ENCODE measurements at places on chromosomes 5 and 9. TPM values are rescaled to one million over a fixed set of nuclear protein-coding genes. Genes with fewer than 3 reads are reported as not detected.

DNA sequence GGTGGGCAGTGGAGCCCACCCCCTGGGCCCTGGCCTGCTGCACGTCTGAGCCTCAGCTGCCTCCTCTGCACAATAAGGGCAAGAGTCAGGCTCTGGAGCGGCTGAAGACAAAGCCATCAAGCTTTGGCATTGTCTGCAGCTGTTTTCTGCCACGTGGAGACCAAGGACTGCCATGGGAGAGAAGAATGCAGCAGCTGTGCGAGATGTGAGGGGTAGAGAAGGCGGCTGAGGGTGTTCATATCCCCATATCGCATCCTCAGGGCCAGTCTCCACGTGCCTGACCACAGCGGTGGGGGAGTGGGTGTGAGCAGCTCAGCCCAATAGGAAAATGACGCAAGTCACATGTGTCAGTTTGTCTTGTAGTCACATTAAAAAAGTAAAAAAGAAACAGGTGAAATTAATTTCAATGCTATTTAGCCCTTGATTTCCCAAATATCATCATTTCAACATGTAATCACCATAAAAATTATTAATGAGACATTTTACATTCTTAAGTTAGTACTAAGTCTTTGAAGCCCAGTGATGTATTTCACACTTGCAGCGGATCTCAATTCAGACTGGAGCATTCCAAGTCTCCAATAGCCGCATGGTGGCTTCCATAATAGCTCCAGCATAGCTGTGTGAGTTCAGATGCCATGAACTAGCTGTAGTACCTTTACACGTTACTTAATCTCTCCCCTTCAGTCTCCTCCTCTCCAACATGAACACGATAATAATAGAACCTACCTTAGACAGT, 6.6 kb downstream of the C1QTNF2 start:
- no peak overlapping the region for H3K4me3 ChIP-seq
- no peaks in the 10 kb centered on the region for H3K4me1 ChIP-seq
- no peak for DNase-seq
- H3K27me3 ChIP-seq, result peaks cover 18% of the 10 kb centered on the region
- no peaks in the 10 kb centered on the region for H3K36me3 ChIP-seq

DNA sequence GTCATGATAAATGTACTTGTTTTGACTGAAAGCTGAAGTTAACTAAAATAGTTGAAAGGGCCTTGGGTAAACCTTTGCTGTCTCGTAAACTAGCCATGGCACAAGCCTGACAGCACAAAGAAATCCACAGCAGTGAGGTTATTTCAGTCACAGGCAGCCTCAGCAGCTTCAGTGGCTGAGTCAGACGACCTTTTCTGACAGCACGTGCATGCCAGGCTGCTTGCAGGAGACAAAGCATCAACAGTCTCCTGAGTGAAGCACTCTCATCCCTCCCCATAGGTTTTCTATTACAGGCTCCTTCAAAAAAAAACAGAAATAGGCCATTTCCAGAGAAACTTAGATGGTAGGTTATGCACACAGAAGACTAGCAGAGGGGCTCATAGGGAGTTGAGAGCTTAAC, 34.6 kb downstream of the OXCT1 start:
- H3K36me3 ChIP-seq, result peaks cover 44% of the 10 kb centered on the region
- H3K27ac ChIP-seq, result no peak overlapping the region
- no peaks in the 10 kb centered on the region for H3K27me3 ChIP-seq
- no peaks in the 10 kb centered on the region for H3K4me1 ChIP-seq
- H3K4me3 ChIP-seq, result no peak overlapping the region
- DNase-seq, result no peak

- H3K27me3 ChIP-seq, result no peaks in the 10 kb centered on the region
- H3K4me3 ChIP-seq, result no peak overlapping the region
- no peaks in the 10 kb centered on the region for H3K36me3 ChIP-seq
- H3K27ac ChIP-seq, result no peak overlapping the region
These were observed 303.8 kb upstream of the IRX4 start for GRCh38 chr5:2186472-2187015.

GRCh38 chr5:159864885-159865691, 51.2 kb upstream of the ADRA1B start:
- no peak overlapping the region for H3K4me3 ChIP-seq
- H3K27ac ChIP-seq, result no peak overlapping the region
- H3K4me1 ChIP-seq, result no peaks in the 10 kb centered on the region
- H3K27me3 ChIP-seq, result no peaks in the 10 kb centered on the region
- no peak for DNase-seq
- H3K36me3 ChIP-seq, result no peaks in the 10 kb centered on the region

Gene SLC6A3
- not detected for total RNA-seq

DNA sequence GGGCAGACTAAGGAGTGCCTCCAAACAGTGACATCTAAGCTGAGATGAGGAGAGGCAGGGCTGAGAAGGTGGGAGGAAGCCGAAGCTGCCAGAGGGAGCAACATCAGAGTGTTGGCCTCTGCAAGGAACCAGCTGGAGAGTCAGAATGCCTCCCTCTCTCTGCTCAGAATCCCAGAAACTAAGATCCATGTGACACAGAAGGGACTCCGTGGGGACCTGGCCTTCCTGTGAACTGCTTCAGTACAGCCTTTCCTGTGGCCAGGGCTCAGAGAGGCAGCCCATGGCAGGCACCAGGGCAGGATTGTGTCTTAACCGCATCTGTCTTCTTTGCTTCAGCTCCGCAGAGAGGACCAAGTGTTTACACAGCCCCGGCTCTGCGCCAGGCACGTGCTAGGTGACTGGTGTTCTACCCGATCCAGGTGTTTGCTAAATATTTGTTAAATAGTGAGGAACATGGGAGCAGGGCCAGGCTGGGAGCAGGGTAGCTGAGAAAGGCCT, 33.5 kb downstream of the KCNMB1 start:
- H3K27ac ChIP-seq, result no peak overlapping the region
- H3K4me1 ChIP-seq, result peaks cover 5% of the 10 kb centered on the region
- no peaks in the 10 kb centered on the region for H3K27me3 ChIP-seq
